ENCODE measurements at places on chromosomes 6 and 20.
A peak's percentile ranks its signal among the peaks of the same experiment; 100 is the strongest.

DNA sequence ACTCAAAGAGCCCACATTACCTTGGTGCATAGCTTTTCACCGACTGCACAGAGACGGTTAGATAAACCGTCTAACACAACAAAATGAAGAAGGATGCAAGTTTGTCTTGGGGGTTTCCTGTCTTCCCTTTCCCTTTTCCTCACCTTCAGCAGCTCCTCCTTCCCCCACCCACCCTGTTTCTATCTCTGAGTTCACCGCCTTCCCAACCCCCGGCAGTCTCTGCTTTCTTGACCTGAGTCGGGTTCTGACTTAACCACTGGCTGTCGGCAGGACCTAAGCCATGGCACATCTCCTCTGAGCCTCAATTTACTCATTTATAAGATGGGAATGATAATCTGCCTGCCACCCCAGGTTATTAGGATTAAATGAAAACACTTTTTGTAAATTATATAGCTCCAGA lies 25.8 kb upstream of the CNKSR3 start:
- DNase-seq, result no peak

- DNase-seq, result no peak
These were observed 39.7 kb downstream of the TAF4 start for GRCh38 chr20:62025832-62026563.

DNA sequence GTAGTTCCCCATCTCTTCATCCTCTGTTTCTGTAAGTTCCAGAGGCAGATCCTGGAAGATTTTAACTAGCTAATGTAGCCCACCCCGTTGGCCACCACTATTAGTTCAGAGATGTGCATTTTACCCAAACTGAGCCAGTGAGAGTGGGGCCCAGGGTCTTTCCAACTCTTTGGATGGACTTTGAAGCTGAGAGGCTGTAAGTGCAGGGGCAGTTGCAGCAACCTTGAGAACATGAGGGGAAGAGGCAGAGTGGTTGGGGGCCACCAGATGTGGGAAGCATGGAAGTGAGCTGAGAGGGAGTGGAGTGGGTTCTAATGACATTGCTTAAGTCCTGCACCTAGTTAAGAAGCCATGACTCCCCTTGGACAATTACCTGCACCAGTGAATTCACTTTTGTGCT lies 72.2 kb downstream of the CDH26 start:
- no peak for DNase-seq

GRCh38 chr6:139648430-139649000 lies 274.1 kb upstream of the CITED2 start:
- peak; percentile 52 for DNase-seq

GRCh38 chr6:150732765-150733539 lies 132.6 kb upstream of the MTHFD1L start:
- DNase-seq, result no peak

GRCh38 chr6:45590696-45591184 lies 213.0 kb upstream of the SUPT3H start:
- no peak for DNase-seq

- DNase-seq, result no peak
These were observed 152.8 kb upstream of the RIPOR2 start for GRCh38 chr6:25088513-25088912.

DNA sequence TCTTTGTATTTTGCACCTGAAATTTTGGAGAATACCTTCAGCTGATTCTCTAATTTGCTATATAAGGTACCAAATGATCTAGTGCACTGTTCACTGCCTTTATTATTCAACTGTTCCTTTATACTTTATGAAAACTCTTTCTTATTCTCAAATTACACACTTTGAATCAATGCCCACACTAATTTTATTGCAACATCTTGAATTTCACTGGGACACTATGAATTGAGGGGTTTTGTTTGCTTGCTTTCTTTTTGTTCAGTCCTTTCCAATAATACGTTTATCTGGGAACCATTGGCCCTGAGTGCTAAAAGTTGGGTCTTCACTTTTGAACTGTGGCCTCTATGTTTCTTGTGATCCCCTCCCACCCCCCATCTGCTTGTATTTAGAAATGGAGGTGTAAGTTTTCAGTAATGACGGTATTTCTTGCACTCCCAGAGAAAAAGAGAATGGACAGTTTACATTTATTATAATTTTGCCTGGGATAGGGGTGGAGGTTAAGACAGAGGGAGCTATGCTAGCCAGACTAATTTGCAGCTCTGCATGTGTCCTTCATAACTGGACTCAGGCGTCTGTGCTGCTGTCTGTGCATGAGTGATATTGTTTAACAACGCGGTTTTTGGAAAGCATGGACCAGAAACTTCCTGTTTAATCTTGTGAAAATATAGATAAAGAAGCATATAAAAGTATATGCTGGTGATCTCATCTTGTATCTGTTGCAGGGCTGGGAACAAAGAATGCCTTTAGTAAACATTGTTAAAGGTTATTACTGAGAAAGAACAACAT lies 98.1 kb downstream of the DNAH8 start:
- no peak for DNase-seq

DNA sequence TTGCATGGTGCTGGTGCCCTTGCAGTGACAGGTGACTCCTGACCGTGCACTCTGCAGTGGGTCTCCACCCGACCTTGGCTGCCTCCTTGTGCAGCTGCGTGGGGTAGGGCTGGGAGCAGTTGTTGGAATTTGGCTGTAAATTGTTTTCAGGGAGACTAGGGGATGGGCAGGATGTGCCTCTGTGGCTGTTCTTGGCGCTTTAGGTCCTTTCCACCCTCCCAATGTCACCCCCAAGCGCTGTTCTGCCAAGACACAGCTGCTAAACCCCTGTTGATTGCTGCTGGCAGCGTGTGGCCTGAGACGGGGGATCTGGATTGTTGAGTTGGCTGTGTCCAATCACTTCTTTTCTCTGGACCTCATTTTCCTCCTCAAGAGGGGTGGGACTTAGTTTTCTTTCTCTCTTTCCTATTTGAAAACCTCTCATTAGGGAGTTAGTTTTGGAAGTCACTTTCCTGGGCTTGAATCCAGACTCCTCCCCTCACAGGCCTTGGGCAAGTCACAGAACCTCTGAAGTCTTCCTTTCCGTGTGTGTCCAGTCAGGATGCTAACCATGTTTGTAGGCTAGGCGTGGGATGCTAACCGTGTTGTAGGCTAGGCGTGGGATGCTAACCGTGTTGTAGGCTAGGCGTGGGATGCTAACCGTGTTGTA lies 8.5 kb downstream of the IGF2R start:
- no peak for DNase-seq

Measured in aorta (tissue), 5 donors.